ENCODE measurements at places on chromosomes 7 and 10.

DNA sequence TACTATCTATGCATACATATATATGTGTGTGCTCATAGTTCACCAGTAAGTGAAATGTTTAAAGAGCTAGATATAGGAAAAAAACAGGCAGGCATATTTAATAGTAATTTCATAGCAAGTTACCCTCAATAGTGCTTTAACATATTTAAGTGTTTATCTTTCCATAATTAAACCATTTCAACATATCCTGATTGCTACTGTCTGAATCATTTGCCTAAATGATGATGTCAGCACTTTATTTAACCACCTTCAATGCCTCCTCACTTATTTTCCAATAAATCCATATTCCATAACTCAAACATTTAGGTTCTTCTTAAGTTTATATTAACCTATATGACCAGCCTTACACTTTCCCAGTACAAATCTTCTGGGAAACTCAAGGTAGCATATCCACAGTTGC lies 601.1 kb downstream of the ARL4A start:
- DNase-seq: no peak

DNA sequence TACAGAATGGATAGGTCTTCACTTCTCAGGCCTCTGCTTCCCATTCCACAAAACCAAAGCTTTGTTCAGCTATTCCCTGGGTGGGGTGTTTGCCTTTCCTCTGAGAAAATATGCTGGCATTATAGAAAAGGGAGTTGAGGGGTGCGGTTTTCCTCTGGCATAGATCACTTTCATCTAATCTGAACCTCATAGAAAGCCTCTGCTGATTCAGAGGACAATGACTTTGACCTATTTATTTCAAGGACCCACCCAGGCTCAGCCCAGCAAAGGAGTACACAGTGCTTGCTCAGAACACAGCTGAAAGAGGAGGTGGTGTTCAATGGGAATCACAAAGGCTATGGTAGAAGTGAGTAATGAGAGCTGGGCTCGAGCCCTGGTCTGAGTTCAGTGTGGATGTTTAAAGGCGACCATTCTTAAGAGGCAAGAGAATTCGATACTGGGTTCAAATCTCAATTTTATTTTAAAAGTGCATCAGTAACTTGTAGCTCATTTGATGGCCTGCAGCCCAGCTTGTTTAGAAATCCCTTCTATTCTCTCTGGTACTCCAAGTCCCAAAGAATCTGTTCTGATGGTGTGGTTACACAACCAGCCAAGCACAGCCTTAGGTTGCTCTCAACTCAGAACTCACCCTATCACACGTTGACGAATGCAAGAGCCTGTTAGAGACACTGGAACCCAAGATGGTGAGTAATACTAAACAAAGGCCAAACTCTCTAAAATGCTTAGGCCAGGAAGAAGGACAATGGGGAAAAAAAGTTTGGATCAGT lies 1012.8 kb downstream of the LRMDA start:
- no peak for DNase-seq

DNA sequence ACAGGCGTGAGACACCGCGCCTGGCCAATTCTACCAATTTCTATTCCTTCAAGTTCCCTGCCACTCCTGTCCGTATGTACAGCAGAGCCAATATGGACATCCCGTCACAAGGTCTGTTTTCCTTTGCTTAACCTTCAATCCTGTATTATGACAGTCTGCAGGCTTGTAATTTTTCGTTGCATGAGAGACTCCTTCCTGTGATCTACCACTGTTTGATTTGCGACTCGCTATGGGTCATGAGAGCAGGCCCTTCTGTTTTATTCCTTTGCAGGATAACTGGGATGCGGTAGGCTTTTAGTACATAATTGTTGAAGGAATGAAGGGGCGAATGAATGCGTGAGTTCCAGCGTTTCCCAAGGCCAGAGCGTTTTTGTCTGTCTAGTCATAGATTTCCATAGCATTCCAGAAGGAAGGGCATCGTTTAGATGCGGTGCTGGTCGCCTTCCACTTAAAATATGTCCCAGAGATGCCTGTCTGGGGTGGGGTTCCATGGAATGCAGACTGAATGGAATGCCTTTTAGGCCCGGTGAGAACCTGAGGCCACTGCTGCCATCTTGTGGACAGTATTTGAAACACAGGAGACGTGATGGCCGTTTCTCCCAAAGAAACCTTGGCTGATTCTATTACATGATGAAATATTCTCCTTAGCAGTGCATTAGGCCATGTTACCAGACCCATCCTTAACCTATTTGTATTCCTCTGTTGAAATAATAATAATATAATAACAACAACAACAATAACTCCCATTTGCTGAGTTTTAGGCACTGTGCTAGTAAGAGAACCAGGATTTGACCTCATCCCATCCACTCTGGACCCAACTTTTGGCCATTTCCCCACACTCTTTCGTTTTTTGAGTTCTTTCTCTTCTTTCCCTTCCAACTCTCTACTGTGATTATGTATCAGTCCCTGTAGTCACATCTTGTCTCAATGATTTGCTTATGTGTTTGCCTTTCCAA lies 193.2 kb downstream of the MYOF start:
- DNase-seq: no peak

- no peak for DNase-seq
Observed at GRCh38 chr10:34627331-34627730, 187.8 kb downstream of the PARD3 start.

- DNase-seq: no peak
Observed at GRCh38 chr7:48376263-48376662, 205.0 kb downstream of the ABCA13 start.

Data from stimulated activated CD8-positive, alpha-beta memory T cell treated with anti-CD3 and anti-CD28 coated beads, Interleukin-4, amount 100 ng/mL, for 4 hours (primary cell).